ENCODE measurements at places on chromosomes 6 and 20.

DNA sequence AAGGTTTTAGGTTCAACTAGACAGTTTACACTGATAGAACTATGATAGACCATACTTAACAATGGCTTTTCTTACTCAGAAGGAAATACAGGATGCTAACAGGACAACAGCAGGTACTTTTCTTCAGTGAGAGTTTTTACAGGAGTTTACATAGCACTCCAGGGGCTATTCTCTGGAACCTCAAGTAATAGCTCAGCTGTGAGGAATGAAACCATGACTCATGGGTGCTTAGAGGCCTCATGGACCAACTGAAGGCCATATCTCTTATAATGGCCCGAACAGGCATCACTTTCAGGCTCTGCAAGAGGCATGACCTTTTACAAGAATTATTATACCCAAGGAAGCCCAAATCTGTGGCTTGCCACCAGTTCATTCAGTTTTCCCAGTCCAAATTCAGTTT lies 31.8 kb downstream of the TREML1 start:
- no peak for DNase-seq

- no peak for DNase-seq
Observed at GRCh38 chr6:43886717-43887339, 116.8 kb downstream of the VEGFA start.

- no peak for DNase-seq
Observed at GRCh38 chr20:16444057-16444777, 129.0 kb downstream of the KIF16B start.

DNA sequence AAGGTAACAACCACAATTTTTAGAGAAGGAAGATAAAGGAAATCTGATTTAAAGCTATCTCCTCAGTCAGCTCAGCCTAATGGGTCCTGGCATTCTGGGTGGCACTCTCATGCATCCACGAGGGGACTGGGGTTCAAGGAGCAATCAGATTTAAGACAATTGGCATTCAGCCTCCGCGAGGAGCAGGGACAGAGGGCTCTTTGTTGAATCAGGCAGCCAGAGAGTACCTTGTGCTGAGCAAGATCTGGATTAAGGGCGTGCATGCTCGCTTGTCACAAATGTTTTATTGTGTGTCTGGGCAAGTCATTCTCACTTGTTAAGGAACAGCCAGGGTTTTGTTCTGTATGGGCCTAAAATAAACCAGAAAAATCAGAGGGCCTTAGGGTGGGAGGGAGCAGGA lies 475.3 kb upstream of the NRSN1 start:
- peak; percentile 27 for DNase-seq

DNA sequence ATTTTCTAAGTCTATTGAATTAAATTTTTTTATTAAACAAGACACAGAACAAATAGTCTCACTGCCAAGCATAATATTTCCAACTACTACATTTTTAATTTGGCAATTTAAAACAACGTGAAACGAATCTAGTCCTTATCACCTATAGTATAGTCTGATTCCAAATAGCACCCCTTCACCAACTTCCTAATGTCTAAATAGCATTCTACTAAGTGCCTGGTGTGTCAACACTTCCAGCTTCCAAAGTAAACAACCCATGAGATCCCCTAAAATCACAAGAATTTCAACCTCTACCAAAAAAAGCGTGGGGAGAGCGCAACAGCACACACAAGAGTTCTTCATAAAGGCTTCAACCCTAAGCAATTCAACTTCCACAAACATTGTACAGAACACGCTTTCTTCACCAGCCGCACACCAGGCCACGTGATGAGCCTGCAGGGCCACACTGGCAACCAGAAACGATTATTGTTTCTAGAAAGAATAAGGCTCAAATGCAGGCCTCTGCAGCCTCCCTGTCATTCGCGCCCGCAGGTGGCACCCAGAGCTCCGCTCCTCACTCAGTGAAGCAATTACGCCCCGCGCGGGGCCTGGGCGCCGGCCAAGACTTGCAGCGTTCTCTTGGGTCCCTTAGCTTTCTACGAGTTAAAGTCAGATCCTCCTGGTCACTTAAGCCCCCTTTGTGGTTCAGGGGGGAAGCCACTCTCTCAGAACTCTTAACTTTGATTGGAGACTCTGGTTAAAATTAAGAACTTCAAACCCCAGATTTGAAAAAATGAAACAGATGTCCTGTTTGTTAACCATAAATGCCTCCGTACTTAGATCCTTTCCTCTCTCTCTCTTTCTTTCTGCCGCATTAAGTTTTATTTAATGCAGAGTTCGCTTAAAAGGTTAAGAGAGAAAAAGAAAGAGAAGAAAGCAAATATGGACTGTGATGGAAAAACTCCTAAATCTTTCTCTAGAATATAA lies 18.3 kb downstream of the SIM1 start:
- DNase-seq: no peak

DNA sequence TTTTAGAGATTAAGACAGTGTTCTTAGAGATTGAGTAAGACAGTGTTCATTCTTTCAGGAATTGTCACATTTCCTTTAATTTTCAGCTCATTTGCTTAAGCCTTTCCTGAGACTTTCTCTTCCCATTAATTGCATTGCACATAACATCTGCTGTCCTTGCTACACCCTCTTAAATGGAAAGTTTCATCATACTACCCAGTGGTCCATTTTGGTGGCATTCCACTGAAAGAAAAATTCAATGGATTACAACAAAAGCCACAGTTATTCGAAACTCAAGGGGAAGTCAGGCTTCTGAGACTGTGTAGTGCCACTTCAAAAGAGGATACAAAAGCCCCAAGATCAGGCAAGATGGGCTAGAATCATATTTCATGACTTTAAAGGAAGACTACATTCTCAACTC lies 64.0 kb downstream of the RSPO3 start:
- no peak for DNase-seq
